ENCODE measurements at places on chromosomes 11 and 22. TPM values are rescaled to one million over a fixed set of nuclear protein-coding genes. Genes with fewer than 3 reads are reported as not detected.

DNA sequence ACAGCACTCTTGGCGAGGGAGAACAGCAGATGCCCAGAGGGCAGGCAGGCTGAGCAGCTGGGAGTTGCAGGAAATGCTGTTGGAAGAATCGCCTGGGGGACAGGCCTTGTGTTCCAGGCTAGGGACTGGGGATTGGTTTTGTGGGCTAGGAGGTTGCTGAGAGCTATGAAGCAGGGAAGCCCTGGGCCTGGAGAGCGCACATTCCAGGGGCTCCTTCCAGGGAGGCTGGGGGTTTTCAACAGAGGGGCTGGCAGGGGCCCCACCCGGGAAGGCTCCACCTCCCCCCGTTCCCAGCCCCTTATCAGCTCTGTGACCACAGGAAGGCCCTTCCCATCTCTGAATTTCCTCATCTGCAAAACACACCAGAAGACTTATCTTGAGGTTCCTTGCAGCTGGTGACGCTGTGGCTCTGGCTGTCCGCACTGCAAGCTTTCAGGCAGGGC, 21.7 kb downstream of the WNT11 start:
- DNase-seq = no peak
- no peak overlapping the region for H3K4me3 ChIP-seq
- no peaks in the 10 kb centered on the region for H3K4me1 ChIP-seq
- H3K27ac ChIP-seq = no peak overlapping the region

GGTLC2 gene
- polyA plus RNA-seq = not detected

DNA sequence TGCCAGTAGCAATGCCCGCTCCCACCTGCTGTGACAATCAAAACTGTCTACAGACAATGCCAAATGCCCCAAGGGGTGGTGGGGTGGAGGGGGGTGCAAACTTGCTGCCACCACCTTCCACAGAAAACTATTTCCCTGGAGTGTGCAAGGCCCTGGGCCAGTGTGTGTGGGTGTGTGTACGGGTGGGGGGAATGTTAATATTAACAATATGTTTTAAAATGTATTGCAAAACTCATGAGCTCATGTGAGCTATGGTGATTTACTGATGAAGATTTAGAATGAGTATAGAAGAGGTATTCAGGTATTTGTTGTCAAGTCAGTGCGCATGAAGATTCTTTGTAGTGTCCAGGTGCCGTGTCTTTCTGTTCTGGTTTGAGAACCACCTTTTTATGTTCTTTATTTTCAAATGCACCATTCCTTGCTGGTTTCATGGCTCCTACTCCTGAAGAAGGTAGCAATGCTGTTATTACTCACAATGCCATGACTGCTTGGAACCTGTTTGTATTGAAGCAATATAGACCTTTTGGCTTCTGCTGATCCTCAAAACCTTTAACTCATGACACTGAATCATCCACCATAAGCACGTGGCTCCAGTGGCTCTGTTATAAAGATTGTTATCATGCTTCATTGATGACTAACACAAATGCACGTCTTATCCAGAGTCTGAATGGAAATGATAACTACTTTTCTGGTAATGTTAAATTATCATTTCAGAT, 29.9 kb upstream of the AQP11 start:
- H3K27ac ChIP-seq = no peak overlapping the region
- H3K4me1 ChIP-seq = no peaks in the 10 kb centered on the region
- H3K27me3 ChIP-seq = no peaks in the 10 kb centered on the region
- H3K4me3 ChIP-seq = no peak overlapping the region

NCAPD3 gene
- polyA plus RNA-seq = 4.0 TPM

ABCG4 gene
- polyA plus RNA-seq = not detected

PKDREJ gene
- polyA plus RNA-seq = not detected

GRCh38 chr22:43101306-43101705, 9.2 kb upstream of the BIK start:
- no peaks in the 10 kb centered on the region for H3K4me1 ChIP-seq
- no peak overlapping the region for H3K27ac ChIP-seq
- no peaks in the 10 kb centered on the region for H3K36me3 ChIP-seq
- no peaks in the 10 kb centered on the region for H3K27me3 ChIP-seq

PAX6 gene
- polyA plus RNA-seq = not detected

- H3K4me1 ChIP-seq = peaks cover 20% of the 10 kb centered on the region
- no peaks in the 10 kb centered on the region for H3K36me3 ChIP-seq
Observed at GRCh38 chr11:77170107-77170506, 42.1 kb downstream of the MYO7A start.

GRCh38 chr22:38881997-38882879, 10.2 kb upstream of the CBX6 start:
- H3K4me1 ChIP-seq = peaks cover 9% of the 10 kb centered on the region
- no peak for DNase-seq
- H3K4me3 ChIP-seq = no peak overlapping the region
- H3K27me3 ChIP-seq = no peaks in the 10 kb centered on the region

All from CD14-positive monocyte (primary cell).